ENCODE measurements at places on chromosomes 4 and X. TPM values are rescaled to one million over a fixed set of nuclear protein-coding genes. Genes with fewer than 3 reads are reported as not detected.

Gene CLNK
- total RNA-seq = not detected

- H3K27ac ChIP-seq = no peak overlapping the region
- no peaks in the 10 kb centered on the region for H3K27me3 ChIP-seq
- no peaks in the 10 kb centered on the region for H3K4me1 ChIP-seq
- H3K4me3 ChIP-seq = no peak overlapping the region
- no peaks in the 10 kb centered on the region for H3K36me3 ChIP-seq
Measured at GRCh38 chr4:86156531-86156930, 203.3 kb downstream of the MAPK10 start.

- H3K36me3 ChIP-seq = no peaks in the 10 kb centered on the region
- peaks cover 16% of the 10 kb centered on the region for H3K27me3 ChIP-seq
- peak overlapping the region; percentile 75 for H3K4me3 ChIP-seq
- DNase-seq = no peak
Measured at GRCh38 chr4:52036886-52037530, 1.1 kb downstream of the SGCB start.

GRCh38 chr4:138749303-138749702 is 266.3 kb upstream of the NOCT start:
- DNase-seq = no peak
- H3K4me3 ChIP-seq = no peak overlapping the region
- H3K27me3 ChIP-seq = no peaks in the 10 kb centered on the region
- H3K27ac ChIP-seq = no peak overlapping the region

DNA sequence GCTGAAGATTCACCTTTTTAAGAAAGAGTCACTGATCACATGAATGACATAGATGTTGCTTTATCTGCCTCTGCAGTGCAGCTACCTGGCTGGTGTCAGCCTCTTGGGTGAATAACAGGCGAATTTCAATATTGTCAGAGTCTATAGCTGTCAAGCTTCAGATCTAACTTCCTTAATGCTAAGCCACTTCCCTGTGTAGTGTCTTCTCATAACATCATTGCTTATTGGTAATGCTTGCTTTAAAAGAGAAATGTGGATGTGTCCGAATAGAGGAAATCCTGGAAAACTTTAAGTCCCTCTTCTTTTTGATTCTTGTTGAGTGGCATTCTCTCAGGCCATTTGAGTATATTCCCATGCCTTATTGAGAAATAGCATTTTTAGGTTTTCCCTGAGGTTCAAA is 7.3 kb upstream of the IGFBP7 start:
- H3K27ac ChIP-seq = no peak overlapping the region
- H3K36me3 ChIP-seq = no peaks in the 10 kb centered on the region

Gene PDE6B
- 10.4 TPM for total RNA-seq

DNA sequence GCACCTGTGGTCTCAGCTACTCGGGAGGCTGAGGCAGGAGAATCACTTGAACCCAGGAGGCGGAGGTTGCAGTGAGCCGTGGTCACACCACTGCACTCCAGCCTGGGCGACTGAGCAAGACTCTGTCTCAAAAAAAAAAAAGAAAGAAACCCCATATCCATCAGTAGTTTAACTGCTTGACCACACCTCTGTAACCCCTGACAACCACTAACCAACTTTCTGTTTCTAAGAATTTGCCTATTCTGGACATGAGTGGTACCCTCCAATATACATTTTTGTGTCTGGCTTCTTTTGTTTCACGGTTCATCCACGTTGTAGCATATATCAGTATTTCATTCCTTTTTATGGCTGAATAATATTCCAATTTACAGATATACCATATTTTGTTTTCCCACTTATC is 9.1 kb downstream of the PPAT start:
- H3K4me3 ChIP-seq = no peak overlapping the region
- peaks cover 4% of the 10 kb centered on the region for H3K36me3 ChIP-seq
- DNase-seq = no peak
- no peak overlapping the region for H3K27ac ChIP-seq

Gene HMGB3
- total RNA-seq = 257 TPM

- H3K27ac ChIP-seq = no peak overlapping the region
- peaks cover 8% of the 10 kb centered on the region for H3K4me1 ChIP-seq
- H3K27me3 ChIP-seq = no peaks in the 10 kb centered on the region
- H3K36me3 ChIP-seq = peaks cover 5% of the 10 kb centered on the region
- no peak overlapping the region for H3K4me3 ChIP-seq
- no peak for DNase-seq
Measured at GRCh38 chrX:120464411-120464810, 4.7 kb downstream of the LAMP2 start.

Data from progenitor cell of endocrine pancreas (in vitro differentiated cells).